DMS79 (cell line): ENCODE measurements at places on chromosomes 2 and 18.

DNA sequence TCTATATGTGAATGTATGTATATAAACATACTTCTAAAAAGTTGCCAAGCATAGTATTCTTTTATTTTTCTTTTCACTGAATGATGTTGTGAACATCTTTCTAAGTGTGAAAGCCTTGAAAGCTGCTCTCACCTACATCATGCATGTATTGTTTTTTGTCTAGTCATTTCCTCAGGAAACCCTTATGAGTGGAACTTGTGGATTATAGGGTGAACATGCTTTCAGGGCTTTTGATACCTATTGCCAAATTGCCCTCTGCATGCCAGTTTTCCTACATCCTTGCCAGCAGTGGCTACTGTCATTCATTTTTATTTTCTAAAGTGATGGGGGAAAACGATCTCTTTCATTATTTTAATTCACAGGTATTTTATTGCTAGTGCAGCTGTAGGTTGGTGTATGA, 78.3 kb downstream of the ADAM23 start:
- DNase-seq = no peak

- DNase-seq = no peak
Observed at GRCh38 chr2:115161081-115161770, 718.8 kb downstream of the DPP10 start.

DNA sequence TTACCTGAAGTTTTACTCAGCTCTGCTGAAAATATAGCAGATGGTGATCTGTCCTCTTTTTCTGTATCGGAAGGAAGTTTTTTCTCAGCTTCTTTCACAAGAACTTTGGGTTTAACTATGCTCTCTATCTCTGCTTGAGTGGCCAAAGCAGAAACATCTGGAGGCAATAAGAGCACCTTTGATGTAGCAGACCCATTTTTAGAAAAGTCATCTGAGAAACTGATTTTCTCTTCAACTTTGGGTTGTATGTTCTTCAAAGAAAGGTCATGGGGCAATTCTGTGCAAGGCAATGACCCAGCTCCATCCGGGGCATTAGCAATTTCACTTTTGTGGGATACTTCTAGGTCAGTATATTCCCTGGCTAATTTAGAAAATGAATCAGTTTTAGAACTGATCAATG, 25.2 kb downstream of the RTN4 start:
- DNase-seq = no peak

DNA sequence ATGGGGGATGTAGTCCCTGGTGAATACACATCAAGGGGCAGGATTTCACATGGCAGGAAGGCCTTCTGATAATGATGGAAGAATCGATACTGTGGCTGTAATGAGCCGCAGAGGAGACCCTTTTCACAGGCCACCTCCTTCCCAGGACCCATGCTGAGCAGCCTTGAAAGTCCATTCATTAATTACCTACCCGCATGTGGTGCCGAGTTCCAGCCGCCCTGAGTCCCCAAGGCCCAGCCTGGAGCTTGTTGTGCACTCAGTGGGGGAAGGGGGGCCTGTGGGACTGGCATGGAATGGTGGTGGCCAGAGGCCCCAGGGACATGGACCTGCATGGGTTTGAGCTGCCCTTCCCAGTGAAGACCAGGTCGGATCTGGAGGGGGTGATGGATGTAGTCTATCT, 25.5 kb downstream of the ASB18 start:
- DNase-seq = no peak

- DNase-seq = no peak
Observed at GRCh38 chr18:55910296-55910695, 322.3 kb upstream of the TCF4 start.

DNA sequence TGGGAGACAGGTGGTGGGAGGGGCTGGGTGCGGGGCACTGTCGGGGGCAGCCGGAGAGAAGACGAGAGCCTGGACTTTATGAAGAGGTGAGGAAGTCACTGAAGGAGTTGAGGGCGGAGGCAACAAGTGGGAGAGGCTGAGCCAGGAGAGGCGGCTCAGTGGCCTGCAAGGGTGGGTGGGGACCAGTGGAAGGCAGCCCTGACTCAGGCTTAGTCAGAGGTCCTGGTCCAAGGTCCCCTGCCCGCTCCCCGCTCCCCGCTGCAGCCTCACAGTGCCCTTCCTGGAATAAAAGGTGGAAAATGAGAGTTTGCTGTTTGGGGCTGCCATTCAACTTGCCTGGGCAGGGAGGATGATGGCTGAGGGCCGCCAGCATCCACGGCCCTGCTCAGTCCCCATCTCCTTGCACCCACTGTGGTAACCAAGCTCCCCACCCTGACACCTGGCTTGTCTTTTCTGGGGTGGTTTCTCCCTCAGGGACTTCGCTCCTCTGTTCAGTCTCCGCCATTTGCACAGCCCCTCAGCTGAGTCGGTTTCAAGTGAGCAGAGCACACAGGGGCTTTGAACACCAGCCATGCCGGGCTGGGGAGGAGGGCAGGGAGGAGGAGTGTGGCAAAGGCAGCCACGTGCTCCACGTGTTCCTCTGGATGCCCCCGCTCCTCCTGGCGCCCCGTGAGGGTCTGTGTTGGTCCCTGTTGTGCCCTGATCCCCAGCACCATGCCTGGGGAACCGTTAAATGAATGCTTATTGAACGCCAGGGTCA, 13.7 kb upstream of the RALB start:
- no peak for DNase-seq
